ENCODE measurements at places on chromosomes 12 and 14.

DNA sequence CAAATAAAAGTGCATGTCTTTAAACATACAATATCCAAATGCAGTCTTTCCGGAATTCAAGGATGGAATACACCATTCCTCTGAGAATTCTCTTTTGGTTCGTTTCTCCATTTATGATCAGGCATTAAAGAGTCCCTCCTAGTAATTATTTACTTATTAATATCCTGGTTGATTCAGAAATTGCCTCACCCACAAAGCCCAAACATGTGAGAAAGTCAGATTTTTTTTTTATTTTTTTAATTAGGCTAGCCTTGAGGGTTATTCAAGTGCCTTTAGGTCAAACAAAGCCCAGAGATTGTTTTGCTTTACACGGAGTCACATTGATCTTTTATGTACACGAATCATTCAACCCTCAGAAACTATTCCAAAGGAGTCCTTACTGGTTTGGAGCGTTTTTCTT, 6.4 kb upstream of the TSPAN8 start:
- ATAC-seq: no peak

- no peak for ATAC-seq
These were observed 629 bp downstream of the RAD51AP1 start for GRCh38 chr12:4539167-4539870.

DNA sequence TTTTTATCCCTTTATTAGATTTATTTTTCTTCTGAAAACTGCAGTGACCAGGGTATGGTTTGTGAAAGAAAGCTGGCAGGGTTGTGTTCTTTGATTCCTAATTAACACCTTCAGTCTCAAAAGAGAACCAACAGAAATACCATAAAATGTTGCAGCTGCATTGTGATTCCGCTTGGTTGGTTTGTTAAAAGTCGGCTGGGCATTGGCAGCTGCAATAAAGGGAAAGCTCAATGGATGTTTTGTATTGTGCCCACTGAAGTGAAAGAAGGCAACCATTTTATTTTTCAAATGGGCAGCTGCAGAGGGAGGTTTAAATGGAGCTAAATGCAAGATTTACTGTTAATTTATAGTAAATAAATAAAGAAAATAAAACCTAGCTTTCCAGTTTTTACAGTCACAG, 16.7 kb downstream of the LGR5 start:
- ATAC-seq: no peak

- ATAC-seq: peak; percentile 46
These were observed 662 bp upstream of the ATP2A2 start for GRCh38 chr12:110280392-110280778.

DNA sequence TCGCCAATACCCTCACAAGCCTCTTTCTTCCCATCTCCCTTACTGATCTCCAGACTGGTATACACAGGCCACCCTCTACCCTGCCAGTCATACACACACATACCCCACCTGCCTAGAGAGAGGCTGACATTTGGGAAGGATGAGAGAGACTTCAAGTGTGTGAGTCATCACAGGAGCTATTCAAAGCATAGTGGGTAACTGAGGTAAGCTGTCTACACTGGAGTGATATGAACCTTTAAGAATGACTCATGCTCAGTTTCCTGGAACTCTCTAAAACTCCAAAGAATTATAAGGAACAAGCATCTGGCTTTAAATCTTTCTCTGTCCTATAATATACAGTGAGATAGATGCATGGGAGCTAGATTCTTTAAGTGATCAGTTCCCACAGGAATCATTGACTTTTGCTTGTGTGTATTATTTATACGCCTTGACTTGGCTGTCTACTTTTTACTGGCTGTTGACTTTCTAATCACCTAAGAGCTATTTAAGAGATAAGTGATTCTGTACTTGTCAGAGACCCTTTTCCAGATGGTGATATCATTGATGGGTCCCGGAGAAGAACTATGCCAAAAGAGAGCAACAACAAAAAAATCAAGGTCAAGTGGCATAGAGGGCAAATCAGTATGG, 5.8 kb downstream of the IGF1 start:
- ATAC-seq: peak; percentile 59

- ATAC-seq: no peak
These were observed 55.9 kb upstream of the FGD4 start for GRCh38 chr12:32343496-32343895.

DNA sequence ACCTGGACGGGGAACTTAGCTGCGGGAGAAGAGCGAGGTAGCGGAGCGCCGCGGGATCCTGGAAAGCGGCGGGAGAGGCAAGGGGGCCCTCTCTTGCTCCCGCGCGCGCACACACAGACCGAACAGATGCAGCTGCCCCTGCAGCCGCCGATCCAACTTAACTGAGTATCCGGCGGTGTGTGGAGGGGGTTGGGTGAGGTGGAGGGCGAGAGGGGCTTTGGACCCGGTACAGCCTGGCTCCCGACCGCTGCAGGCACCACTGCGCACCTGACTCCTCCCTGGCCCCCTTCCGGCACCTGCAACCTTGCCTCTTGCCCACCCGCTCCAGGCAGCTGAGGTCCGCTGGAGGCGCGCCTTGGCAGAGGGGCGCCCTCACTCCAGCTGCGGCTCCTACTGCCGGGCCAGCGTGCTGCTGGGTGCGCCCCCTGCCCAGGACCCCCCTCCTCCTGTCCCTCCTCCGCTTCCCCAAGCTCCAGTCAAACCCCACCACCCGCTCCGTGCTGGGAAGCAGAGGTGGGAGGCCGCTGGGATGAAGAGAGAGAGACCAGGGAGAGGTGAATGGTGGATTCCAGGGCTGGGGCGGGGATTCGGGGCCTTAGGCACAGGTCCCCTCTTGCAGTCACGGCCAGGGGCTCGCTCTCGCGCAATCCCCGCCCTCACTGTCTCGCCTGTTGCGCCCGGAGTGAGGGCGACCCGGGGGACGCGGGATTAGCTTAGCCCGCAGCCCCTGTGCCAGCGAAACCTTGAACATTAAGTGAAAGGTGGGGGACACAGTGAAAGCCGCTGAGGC, 2.6 kb downstream of the DIO3 start:
- no peak for ATAC-seq

- ATAC-seq: peak; percentile 62
These were observed 15.1 kb downstream of the RNF41 start for GRCh38 chr12:56206452-56207166.

DNA sequence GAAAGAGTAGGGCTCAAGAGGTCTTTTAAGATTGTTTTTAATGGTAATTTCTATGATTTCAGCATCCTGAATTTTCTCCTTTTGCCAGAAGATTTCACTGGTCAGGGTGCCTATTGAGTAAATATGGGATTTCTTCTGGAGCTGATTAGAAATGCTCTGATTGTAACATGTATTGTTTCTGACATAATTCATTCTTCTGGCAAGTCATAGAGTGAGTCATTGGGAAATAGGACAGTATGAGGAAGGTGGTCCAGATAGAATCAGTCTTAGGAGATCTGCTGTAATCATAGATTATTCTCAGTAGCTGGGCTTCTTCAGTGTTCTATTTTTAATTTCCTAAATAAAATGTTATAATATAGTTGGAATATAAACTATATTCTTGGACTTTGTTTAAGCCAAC, 182.0 kb upstream of the NAV3 start:
- ATAC-seq: no peak

DNA sequence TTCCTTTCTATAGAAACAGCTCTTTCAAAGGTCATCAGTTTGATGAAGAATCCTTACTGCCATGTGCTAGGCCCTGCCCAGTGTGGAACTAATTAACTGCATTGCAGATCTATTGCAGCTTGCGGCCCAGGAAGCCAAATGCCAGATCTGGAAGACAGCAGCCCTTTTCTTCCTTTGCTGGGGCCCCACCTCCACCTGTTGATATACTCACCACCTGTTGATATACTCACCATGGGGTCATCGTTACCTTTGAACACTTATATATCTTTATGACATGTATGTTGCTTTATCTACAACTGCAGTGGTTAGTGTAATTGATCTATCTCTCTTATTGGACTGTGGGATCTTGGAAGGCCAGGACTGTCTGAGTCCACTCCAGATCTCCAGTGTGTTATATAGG, 292.5 kb downstream of the ATP23 start:
- ATAC-seq: no peak

DNA sequence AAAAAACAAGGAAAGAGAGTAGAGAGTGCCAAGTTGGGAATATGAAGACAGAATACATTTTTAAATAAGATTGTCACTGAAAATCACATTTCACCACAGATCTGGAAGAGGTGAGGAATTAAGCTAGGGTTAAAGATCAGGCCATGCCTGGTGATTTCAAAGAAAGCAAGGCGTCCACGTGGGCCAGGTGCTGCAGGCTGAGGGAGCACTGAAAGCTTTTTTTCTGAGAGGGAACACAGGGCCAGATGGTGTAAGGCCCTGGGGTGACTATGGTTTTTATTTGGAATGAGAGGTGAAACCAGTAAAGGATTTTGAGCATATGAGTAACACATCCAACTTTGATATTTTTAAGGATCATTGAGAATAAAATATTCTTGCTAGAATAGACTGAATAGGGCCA, 20.9 kb downstream of the SYT1 start:
- ATAC-seq: no peak

DNA sequence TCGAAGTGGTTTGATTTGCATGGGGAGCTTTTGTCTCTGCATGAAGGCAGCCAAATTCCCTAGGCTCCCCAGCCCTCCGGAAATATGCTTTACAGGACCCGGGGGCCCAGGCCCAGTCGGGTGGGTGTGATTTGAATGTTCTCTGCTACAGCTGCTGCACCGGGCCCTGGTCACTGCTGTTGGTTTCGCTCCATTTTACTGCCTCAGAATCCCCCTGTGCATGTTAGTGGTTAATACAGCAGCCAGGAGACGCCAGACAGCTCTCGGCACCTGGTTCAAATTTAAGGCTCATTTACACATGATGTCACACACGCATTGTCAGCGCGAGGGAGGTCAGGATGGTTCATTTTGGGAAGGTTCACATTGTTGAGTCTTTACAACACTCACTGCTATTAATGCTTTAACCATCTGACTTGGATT, 99.6 kb downstream of the SLC38A6 start:
- ATAC-seq: peak; percentile 89

DNA sequence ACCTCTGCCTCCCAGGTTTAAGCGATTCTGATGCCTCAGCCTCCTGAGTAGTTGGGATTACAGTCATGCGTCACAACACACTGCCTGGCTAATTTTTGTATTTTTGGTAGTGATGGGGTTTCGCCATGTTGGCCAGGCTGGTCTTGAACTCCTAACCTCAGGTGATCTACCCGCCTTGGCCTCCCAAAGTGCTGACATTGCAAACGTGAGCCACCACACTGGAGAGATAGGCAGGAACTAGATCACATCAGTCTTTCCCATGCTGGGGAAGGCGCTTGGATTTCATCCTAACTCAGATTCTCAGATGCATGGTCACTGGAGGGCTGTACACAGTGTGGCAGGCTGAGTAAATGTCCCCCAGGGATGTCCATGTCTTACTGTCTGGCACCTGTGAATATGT, 18.0 kb upstream of the ORAI1 start:
- no peak for ATAC-seq

- ATAC-seq: no peak
These were observed 163.3 kb upstream of the NTF3 start for GRCh38 chr12:5268424-5269210.

- no peak for ATAC-seq
These were observed 12.1 kb upstream of the LRTM2 start for GRCh38 chr12:1808036-1808797.

GRCh38 chr12:88868050-88868449, 287.8 kb upstream of the KITLG start:
- no peak for ATAC-seq

- ATAC-seq: no peak
These were observed 279.6 kb downstream of the PDZRN4 start for GRCh38 chr12:41467591-41468325.

Measured in stimulated activated memory B cell treated with anti-CD40 and anti-IgM and Interleukin-4, amounts not matched to agents 10 μg/mL and 1 μg/mL and 100 μg/mL, for 72 hours (primary cell).